Activated naive CD8-positive, alpha-beta T cell treated with anti-CD3 and anti-CD28 coated beads for 36 hours (primary cell): ENCODE measurements at places on chromosomes 2 and 18. TPM values are rescaled to one million over a fixed set of nuclear protein-coding genes. Genes with fewer than 3 reads are reported as not detected.

Gene FIGN
- not detected for total RNA-seq

Gene CFC1
- not detected for total RNA-seq

Gene SPR
- total RNA-seq, result 13.9 TPM

GRCh38 chr2:136107051-136108033, 10.6 kb downstream of the CXCR4 start:
- H3K4me1 ChIP-seq, result peaks cover 18% of the 10 kb centered on the region
- H3K27me3 ChIP-seq, result no peaks in the 10 kb centered on the region
- H3K36me3 ChIP-seq, result peaks cover 2% of the 10 kb centered on the region

GRCh38 chr2:148865512-148865911, 9.5 kb upstream of the KIF5C start:
- H3K36me3 ChIP-seq, result no peaks in the 10 kb centered on the region
- H3K27me3 ChIP-seq, result peaks cover 32% of the 10 kb centered on the region
- no peak overlapping the region for H3K4me3 ChIP-seq
- H3K27ac ChIP-seq, result no peak overlapping the region
- peaks cover 4% of the 10 kb centered on the region for H3K4me1 ChIP-seq
